ENCODE measurements at places on chromosomes 7 and 10.
A peak's percentile ranks its signal among the peaks of the same experiment; 100 is the strongest.

DNA sequence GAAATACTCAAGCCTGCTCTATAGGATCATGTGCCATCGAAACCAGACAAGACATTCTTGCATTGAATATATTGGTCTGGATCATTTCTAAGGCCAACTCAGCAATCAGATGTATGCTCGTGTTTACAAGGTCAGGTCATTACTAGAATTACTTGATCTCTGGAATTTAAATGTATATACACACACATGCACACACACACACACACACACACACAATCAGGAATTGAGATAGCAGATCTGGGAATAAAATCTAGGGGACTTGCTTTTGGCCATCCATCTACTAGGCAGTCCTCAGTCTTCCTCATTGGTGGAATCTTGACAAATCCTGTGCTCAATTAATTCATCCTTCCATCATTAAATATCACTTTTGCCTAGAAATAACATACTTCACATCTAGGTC, 3.6 kb downstream of the OPTN start:
- DNase-seq, result no peak

DNA sequence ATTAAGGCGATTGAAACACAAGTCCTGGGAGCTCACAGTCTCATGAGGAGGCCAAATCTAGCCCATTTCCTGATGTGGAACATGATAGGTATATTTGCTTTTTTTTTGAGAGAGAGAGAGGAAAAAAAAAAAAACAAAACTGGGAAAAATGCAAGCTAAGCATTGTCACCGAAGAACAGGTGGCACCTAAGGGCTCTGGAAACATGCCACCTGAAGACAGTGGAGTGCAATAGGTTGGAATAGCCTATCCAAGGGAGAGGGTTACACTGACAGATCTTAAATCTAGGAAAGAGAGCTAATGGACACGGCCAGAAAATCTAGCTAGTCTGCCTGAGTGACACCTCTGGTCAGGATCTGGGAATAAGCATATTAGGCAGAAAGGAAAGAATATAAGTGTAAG, 110.2 kb downstream of the SRI start:
- DNase-seq, result no peak

DNA sequence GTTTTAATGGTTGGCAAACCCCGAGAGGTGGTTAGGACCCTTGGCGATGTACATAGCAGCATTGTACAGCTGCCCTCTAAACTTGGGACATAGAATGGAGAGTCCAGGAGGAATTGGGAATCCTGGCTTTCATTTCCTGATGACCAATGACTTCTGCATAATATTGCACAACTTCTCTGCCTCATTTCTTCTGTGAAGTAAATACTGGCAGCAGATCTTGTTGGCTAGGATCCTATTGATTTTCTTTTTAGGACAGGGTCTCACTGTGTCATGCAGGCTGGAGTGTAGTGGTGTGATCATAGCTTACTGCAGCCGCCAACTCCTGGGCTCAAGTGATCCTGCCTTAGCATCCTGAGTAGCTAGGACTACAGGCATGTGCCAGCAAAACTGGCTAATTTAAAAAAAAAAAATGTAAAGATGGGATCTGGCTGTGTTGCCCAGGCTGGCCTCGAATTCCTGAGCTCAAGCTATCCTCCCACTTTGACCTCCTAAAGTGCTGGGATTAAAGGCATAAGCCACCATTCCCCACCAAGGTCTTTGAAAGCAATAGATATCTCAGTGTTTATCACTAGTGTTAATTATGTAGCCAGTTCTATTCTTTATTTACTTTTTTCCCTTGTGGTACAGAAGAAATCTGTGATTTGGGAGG, 58.1 kb downstream of the PODXL start:
- DNase-seq, result no peak

DNA sequence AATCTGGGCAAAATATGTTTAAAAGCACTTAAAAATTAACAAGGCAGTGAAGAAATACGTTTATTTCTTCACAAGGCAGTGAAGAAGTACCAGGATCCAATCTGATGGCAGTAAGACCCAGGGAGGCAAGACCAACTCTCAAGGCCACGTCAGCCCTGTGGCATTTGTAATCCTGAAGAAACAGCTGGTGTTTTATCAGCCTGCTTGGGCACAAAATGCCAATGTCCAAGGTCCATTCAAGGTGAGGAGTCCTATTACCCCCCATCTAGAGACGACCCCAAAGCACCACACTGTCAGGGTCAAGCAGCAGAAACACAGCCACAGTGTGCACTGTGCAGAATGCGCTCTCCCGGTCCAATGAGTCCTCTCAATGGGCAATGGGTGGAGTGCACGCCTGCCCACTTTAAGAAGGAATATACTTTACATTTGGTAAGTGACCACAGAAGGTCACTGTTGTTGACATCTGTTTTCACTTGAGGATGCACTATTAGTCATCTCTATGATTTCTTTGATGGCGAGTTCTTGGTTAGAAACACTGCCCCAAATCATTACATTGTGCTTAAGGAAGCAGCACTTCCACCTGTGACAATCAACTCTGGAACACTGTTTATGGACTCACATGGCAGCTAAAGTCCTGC, 12.8 kb downstream of the CPXM2 start:
- DNase-seq, result no peak

DNA sequence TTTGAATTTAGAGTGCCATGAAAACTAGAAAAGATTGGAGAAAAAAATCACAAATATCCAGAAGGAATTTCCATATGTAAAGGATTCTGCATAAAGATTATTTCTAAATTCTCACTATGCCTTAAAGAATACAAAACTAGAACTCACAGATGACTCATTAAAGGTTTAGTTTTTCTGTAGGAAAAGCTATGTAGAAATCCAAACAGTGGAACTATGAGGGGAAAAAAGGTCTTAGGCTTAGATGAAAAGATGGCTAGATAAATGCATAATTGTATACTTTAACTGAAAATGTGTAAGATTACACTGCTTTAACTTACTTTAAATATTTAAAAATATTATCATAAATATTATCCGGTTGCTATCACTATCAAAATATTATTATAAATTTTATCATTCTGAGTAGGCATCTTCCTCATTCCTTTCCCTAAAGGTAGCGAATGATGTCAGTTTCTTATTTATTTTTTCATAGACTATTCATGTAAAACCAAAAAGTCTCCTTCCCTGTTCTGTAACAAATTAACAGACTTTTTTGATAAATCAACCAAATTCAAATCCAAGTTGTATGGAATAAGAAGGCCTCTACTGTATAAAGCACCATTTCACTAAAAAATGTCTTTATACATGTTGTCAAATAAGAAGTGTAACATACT, 69.1 kb upstream of the COMTD1 start:
- DNase-seq, result no peak

DNA sequence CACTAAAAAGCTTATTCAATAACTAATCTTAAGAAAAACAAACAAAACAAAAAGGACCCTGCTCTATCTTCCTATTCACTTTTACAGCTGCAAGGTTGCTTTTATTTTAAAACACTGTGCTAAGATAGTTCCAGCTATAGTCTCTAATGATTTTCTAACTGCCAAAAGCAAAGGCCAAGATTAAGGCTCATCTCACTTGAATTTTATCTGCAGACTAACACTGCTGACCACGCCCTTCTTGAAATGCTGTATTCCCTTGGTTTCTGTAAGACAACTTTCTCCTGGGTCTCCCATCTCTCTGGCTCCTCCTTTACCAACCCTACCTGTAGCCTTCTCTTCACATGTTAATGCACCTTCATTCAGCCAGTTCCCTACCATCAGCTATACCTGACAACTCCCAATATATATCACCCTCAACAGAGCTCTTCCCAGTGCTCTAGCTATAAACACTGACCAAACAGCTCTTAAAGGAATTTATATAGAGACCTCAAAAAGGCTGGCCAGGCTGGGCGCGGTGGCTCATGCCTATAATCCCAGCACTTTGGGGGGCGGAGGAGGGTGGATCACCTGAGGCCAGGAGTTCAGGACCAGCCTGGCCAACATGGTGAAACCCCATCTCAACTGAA, 11.7 kb downstream of the SRPK2 start:
- DNase-seq, result no peak

DNA sequence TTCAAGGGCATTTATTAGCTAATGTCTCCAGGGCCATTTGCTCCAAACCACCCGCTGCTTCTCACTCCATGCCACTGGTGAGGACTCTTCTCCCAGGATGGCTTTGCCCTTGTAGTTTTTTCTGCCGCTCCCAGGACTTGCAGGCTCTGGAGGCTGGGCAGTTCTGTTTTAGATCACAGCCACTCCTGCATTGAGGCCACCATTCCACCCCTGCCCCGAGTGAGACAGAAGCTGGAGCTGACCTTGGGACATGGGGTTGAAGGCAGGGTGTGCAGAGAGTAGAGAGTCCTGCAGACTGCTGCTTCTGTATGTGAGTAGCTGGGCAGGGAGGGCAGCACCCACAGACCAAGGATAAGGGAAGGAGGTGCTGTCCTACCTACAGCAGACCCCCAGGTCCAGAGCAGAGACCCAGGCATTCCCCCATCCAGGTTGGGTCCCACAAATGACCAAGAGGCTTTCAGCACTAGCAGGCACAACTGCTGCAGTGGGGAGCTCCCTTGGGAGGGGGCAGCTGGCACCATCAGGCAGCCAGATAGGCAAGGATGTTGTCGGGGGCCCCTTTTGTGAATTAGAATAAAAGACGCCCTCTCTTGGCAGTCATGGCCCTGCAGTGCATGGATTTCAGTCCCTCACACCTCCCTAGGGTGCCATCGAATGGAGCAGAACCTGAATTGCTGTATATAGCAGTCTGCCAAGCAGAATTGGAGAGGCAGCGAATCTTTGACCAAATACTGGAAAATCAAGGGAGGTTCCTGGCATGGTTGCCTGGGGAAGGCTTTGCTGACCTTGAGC, 22.7 kb upstream of the ADCYAP1R1 start:
- no peak for DNase-seq

GRCh38 chr10:67858971-67859370, 21.0 kb upstream of the DNAJC12 start:
- DNase-seq, result no peak

GRCh38 chr7:2016761-2017480, 215.8 kb downstream of the MAD1L1 start:
- peak; percentile 88 for DNase-seq

DNA sequence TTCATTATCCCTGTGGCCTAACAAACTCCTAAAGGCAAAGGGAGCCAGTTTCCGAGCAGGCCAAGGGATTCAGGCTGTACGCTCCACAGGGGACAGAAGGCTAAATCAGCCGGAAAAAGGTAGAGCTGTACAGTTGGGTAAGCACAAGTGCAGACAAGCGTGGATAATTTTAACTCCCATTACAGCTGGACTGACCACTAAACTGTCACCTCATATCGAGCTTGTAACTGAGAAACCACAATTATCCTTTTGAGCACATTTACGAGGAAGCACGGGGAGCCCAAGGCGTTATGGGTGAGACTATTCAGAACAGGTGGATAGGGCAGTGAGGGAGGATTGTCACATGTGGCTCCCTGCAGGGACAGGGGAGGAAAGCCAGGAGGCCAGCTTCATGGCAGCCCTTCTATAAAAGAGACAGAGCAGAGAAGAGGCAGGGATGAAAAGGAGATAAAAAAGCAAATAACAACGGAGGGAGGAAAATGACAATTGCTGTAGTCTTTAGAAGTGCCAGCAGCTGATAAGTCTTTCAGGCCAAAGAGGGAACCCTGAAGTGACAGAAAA, 288.0 kb downstream of the FGFR2 start:
- peak; percentile 74 for DNase-seq

GRCh38 chr7:96993980-96994379, 11.4 kb upstream of the DLX6 start:
- DNase-seq, result no peak

GRCh38 chr10:103090911-103091310, 102.2 kb downstream of the NT5C2 start:
- no peak for DNase-seq

DNA sequence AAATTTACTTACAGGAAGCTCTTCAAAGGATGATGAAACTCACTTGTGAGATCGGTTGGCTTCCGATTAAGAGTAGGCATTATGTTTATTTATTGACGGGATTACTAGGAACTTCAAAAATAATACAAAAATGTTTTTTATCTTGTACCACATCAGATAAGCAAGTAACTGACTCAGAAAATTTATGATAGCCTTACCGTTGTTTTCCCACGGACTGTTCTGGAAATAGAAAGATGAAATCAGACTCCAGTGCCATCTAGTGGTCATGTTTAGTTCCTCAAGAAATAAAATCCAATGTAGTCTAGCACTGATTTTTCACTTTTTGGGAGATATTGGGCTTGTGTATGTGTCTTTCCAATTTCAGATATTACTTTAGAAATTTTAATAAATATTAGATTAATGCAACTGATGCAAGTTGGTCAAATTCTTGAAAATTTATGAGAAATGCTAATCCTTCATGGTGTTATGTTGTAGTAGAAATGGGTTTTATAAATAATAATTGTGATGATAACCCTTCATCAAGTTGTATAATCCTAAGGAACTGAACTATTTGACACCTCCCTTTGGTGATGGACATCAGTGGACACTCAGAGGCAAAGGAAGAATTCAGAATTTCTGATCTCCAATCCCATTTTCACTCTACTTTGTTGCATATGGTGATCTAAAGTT, 168.8 kb downstream of the TMEM26 start:
- DNase-seq, result peak; percentile 33

DNA sequence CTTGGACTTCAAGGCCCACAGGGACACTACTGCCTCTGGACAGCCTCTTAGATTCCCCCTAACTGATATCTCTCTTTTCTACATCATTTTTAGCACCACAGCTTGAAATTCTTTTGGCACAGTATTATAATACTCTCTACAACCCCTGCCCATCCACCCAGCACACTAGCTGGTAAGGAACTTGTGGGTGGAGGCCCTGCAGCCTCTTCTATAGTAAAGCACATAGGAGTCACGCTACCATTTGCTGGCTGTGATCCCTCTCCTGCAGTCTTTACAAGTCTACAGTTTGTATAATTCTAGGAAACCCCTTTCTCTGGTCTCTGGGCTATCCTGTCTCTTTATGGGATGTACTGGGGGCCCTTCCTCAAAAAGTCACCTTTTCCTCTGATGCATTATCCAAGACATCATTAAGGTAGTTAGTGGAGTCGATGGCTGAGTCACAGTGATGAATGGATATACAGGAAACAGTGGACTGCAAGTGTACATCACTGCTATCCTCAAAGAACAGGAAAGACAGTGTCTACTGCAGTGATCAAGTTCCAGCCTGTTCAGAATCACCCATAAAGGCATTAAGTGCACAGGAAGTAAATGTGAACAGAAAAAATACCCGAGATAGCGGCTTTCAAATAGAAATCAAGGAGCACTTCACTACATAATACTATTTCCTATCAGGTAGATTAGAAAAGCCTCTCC, 54.4 kb downstream of the STK17A start:
- DNase-seq, result no peak

DNA sequence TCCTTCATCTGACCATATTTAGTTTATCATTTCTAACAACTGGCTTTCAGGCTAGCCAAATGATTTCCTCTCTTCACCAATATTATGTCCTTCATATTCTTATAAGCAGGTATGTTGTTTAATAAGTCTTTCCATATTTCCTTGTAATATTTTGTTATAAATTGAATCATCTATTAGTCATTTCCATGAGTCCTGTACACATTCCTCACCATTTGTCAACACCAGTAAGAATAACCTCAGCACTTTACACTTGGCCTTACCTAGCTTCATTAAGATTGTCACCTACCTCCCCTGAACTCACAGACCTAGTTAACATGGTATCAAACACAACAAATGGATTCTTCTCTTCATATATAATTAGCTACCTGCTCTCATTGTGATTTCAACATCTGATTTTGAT, 282.3 kb downstream of the SEMA3D start:
- no peak for DNase-seq

- DNase-seq, result no peak
Measured at GRCh38 chr7:4798706-4799235, 23.3 kb downstream of the AP5Z1 start.

GRCh38 chr7:3282457-3282856, 18.6 kb upstream of the SDK1 start:
- DNase-seq, result no peak

- DNase-seq, result no peak
Measured at GRCh38 chr10:70551466-70551865, 51.1 kb downstream of the PRF1 start.

Data from NCI-H748 treated with DMSO at 0.1 percent for 48 hours (cell line).